ENCODE measurements at places on chromosomes 5 and 9. TPM values are rescaled to one million over a fixed set of nuclear protein-coding genes. Genes with fewer than 3 reads are reported as not detected.

GRCh38 chr5:56640763-56641406 is 174.5 kb upstream of the MAP3K1 start:
- DNase-seq: peak; percentile 44

- DNase-seq: no peak
Measured at GRCh38 chr9:111427186-111427585, 57.0 kb downstream of the ECPAS start.

Gene MARVELD2
- 56.0 TPM for total RNA-seq

Gene MPDZ
- 3.1 TPM for total RNA-seq

DNA sequence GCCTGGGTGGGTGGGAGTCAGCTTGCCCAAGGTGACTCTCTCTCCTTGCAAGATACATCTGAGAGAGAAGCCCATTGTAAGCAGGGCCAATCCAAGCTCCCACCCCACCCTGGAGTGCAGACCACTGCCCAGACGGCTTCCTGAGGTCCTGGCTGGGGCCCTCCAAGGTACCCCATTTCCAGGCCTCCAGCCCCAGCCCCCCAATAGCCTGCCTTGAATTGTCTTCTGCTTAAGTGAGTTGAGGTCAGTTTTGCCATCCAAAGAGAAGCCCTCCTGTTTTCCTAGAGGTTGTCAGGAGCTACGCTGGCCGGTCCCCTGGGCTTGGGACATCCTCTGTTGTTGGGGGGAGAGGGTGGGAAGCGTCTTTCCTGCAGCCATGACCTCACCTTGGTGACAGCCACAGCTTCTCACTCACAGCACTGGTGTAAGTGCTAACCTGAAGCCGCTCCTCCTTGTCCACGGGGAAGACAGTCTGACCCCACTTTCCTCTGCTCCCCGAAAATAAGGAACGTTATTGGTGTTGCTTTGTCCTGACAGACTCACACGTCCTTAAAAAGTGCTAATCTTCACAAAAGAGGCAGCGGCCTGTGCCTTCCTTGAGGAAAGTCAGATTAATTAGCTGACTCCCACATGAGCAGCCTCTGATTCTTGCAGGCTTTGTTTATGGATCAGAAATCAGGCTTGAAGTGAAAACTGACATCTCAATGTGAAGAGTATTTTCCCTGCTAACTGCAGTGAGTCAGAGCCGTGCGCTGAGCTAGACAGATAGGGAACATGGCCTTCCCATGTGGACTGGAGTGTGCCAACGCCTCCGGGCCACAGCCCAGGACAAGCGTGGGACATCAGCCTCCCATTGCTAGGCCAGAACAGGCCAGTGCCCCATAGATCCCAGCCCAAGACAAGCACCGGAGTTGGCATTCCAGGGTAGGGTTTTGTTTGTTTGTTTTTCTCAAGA is 52.3 kb downstream of the ADAMTS2 start:
- no peak for DNase-seq

DNA sequence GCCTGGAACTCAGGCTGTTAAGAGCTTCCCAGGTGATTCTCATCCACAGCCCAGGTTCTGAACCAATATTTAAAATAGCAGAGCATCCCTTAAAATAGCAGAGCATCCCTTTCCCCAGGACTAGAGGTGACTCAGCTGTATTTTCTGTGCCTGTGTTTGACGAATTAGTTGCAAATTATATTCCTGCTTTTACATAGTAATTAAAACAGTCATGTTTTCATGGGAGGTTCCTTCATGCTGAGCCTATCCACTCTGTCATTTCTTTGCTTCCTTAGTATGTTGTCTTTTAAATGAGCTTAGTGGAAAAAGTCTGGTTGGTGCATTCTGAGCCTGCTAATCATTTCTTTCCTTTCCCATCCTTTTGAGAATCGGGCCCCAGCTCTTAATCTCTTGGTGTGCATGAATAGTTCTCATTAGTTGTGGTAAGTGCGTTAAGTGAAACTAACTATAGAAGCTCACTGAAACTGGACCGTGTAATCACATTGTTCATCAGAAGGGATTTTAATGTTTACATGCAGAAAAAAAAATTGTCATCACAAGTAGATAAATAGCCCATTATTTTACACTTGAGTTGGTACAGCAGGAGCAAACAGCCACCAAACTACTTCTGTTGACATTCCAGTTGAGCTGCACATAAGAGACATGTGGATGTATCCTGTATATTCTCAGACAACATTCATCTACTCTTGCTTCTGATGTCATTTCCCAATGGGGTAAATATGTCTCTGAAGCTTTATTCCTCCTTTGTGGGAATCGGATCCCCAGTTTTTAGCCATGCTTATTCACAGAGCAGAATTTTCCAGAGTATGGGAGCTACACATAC is 596.9 kb upstream of the WWC1 start:
- DNase-seq: no peak
